ENCODE measurements at places on chromosomes 7 and 10.

DNA sequence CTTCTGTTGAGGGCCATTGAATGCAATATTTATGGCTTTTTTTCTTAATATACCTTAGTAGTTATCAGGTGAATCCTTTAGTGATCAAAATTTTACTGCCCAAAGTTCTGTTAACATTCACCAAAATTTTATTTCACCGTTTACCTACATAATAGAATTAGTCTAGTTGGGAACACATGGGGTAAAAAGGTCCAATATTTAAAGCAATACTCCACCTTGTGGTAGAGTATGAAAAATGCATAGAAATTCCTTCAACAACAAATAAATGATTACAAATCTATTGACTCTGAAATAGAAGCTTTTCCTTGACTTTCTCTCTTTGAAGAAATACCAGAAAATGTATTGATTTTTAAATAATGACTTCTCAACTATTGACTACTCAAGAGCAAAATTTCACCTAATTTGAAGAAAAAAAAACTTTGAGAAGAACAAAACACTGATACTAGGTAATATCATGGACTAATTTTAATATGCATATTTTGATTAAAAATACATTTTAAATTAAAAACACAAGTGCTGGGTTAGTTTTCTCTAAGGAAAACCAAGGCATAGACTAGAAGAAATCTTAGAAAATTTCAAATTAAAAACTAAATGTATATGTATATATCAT lies 43.3 kb downstream of the POLR1F start:
- no peak for DNase-seq
- H3K27ac ChIP-seq: no peak overlapping the region
- peaks cover 13% of the 10 kb centered on the region for H3K27me3 ChIP-seq
- peaks cover 7% of the 10 kb centered on the region for H3K4me1 ChIP-seq

- H3K4me3 ChIP-seq: no peak overlapping the region
- H3K4me1 ChIP-seq: no peaks in the 10 kb centered on the region
- H3K36me3 ChIP-seq: peaks cover 31% of the 10 kb centered on the region
- no peak overlapping the region for H3K27ac ChIP-seq
- DNase-seq: no peak
These were observed 27.5 kb downstream of the LMBR1 start for GRCh38 chr7:156865493-156865892.

GRCh38 chr10:73262105-73262730 lies 9.8 kb upstream of the MRPS16 start:
- H3K4me3 ChIP-seq: no peak overlapping the region
- peaks cover 5% of the 10 kb centered on the region for H3K36me3 ChIP-seq
- H3K4me1 ChIP-seq: peaks cover 5% of the 10 kb centered on the region
- no peak overlapping the region for H3K27ac ChIP-seq

GRCh38 chr7:99437946-99438572 lies 539 bp downstream of the PTCD1 start:
- H3K36me3 ChIP-seq: peaks cover 17% of the 10 kb centered on the region
- peak overlapping the region; percentile 95 for H3K27ac ChIP-seq
- H3K27me3 ChIP-seq: no peaks in the 10 kb centered on the region
- peaks cover 32% of the 10 kb centered on the region for H3K4me1 ChIP-seq

DNA sequence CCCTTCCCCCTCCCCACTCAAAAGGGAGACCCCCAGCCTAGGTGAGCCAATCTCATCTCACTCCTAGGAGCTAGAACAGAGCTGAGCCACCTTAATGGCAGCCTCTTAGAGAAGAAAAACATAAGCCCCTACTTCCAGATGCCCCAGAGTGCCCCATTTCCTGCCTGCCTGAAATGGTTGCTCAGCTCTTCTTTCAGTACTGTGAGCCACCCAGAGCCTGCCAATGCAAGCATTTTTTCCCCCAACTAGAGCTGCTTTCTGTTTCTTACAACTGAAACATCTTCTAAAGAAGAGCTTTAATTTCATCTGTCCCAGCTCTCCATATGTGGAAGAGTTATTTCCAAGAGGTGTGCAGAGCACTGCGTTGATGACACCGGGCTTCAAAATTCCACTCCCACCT lies 136.7 kb downstream of the PLPP4 start:
- no peaks in the 10 kb centered on the region for H3K27me3 ChIP-seq
- H3K4me3 ChIP-seq: no peak overlapping the region
- H3K36me3 ChIP-seq: no peaks in the 10 kb centered on the region
- H3K27ac ChIP-seq: no peak overlapping the region
- no peak for DNase-seq
- H3K4me1 ChIP-seq: no peaks in the 10 kb centered on the region

GRCh38 chr10:121788717-121789116 lies 139.1 kb downstream of the ATE1 start:
- peaks cover 12% of the 10 kb centered on the region for H3K36me3 ChIP-seq
- no peaks in the 10 kb centered on the region for H3K27me3 ChIP-seq
- DNase-seq: no peak
- H3K4me1 ChIP-seq: no peaks in the 10 kb centered on the region
- H3K27ac ChIP-seq: no peak overlapping the region

GRCh38 chr7:157018328-157018996 lies 8.0 kb upstream of the MNX1 start:
- no peaks in the 10 kb centered on the region for H3K36me3 ChIP-seq
- no peak for DNase-seq
- no peak overlapping the region for H3K4me3 ChIP-seq
- H3K27ac ChIP-seq: no peak overlapping the region

GRCh38 chr7:80517282-80517747 lies 5.5 kb upstream of the GNAT3 start:
- H3K27ac ChIP-seq: no peak overlapping the region
- H3K4me3 ChIP-seq: no peak overlapping the region
- no peak for DNase-seq
- no peaks in the 10 kb centered on the region for H3K36me3 ChIP-seq

DNA sequence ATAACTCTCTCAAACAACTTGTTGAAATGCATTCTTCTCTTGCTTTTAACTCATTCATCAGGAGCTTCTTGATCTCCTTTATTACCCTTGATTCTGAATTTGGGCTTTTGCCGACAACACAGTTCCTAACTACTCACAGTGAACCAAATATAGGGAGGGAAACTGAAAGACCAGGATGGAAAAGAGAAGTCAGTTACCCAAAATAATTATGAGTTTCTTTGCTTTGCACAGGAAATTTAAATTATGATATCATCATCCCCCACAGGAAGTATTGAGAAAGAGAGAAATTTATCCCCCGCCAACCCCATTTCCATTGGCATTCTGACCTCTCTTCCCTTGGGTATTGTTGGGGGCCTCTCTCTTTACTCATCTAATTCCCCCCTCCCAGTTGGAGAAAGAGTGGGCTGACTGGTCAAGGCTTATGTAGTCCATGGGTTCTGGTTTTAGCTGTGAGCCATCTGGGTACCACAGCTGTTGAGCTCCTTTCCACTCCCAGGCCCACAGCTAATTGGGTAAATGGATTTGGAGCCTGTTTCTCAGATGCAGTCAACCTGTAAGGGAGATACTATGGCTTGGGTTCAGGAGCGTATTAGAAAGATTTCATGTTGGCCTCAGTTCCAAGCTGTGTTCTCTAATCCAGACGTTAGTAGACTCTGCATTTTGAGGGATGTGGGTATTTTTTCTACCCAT lies 109.0 kb downstream of the FZD1 start:
- H3K36me3 ChIP-seq: no peaks in the 10 kb centered on the region
- no peaks in the 10 kb centered on the region for H3K4me1 ChIP-seq
- no peaks in the 10 kb centered on the region for H3K27me3 ChIP-seq
- H3K27ac ChIP-seq: no peak overlapping the region

DNA sequence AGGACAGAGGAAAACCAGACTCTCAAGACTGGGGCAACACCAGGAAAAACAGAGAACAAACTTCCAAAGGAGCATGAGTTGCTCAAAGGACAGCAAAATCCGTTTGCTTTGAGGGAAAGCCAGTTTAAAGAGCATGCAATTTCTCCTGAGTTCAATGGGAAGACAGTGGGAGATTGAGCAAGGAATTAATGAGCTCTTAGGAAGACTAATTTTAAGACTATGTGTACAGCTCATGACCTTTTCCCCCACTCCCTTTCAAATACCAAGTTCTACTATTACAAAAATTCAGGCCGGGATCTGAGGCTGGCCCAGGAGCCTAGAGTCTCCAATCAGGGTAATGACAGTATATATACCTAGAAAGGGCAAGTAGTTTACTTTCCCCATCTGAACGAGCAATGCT lies 79.2 kb downstream of the EPDR1 start:
- H3K4me3 ChIP-seq: no peak overlapping the region
- H3K27me3 ChIP-seq: no peaks in the 10 kb centered on the region
- H3K4me1 ChIP-seq: no peaks in the 10 kb centered on the region
- no peak for DNase-seq

- H3K36me3 ChIP-seq: no peaks in the 10 kb centered on the region
- H3K27me3 ChIP-seq: no peaks in the 10 kb centered on the region
These were observed 80.2 kb upstream of the GTF2IRD1 start for GRCh38 chr7:74373536-74373935.

- no peak for DNase-seq
- H3K4me1 ChIP-seq: no peaks in the 10 kb centered on the region
- H3K4me3 ChIP-seq: no peak overlapping the region
- H3K27me3 ChIP-seq: peaks cover 8% of the 10 kb centered on the region
- no peaks in the 10 kb centered on the region for H3K36me3 ChIP-seq
These were observed 34.4 kb upstream of the GRM8 start for GRCh38 chr7:127287133-127287532.

DNA sequence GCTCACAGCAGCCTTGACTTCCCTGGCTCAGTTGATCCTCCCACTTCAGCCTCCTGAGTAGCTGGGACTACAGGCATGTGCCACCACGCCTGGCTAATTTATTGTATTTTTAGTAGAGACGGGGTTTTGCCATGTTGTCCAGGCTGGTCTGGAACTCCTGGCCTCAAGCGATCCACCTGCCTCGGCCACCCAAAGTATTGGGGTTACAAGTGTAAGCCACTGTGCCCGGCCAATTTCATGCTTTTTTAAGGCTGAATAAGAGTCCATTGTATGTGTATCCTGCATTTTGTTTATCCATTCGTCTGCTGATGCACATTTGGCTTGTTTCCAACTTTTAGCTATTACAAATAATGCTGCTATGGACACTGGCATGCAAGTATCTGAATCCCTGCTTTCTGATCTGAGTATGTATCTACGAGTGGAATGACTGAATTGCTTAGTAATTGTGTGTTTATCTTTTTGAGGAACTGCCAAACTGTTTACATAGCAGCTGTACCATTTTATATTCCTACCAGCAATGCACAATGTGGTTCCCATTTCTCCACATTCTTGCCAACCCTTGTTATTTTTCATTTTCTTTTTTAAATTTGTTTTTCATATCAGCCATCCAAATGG lies 37.3 kb upstream of the TPST1 start:
- no peak for DNase-seq
- H3K36me3 ChIP-seq: no peaks in the 10 kb centered on the region
- no peaks in the 10 kb centered on the region for H3K27me3 ChIP-seq
- H3K4me3 ChIP-seq: no peak overlapping the region
- no peak overlapping the region for H3K27ac ChIP-seq
- no peaks in the 10 kb centered on the region for H3K4me1 ChIP-seq

DNA sequence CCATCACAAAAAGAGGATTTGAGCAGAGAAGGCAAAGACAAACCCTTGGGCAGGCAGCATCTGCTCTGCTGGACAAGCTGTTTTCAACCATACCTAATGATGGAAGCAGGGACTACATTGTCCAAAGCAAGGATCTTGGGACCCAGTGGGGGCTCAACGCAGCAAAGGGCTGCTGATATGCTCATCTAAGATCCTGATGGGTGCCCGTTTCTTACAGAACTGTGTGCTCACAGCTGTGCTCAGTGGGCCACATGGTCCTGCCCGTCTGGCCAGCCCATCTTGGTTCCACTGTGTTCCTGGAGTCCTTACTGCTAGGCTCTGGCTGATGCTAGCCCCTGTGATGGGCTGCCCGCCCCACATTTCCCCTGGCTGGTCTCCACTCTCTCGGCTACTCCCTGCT lies 36.1 kb downstream of the GPRIN2 start:
- DNase-seq: no peak
- no peak overlapping the region for H3K4me3 ChIP-seq
- no peak overlapping the region for H3K27ac ChIP-seq
- no peaks in the 10 kb centered on the region for H3K36me3 ChIP-seq
- H3K4me1 ChIP-seq: no peaks in the 10 kb centered on the region
- no peaks in the 10 kb centered on the region for H3K27me3 ChIP-seq

- H3K4me1 ChIP-seq: peaks cover 14% of the 10 kb centered on the region
- no peak overlapping the region for H3K4me3 ChIP-seq
- H3K27me3 ChIP-seq: no peaks in the 10 kb centered on the region
- H3K27ac ChIP-seq: no peak overlapping the region
- no peaks in the 10 kb centered on the region for H3K36me3 ChIP-seq
These were observed 67.9 kb downstream of the OAT start for GRCh38 chr10:124350806-124351205.

- no peak overlapping the region for H3K27ac ChIP-seq
- no peak overlapping the region for H3K4me3 ChIP-seq
- DNase-seq: no peak
- peaks cover 5% of the 10 kb centered on the region for H3K36me3 ChIP-seq
- no peaks in the 10 kb centered on the region for H3K27me3 ChIP-seq
These were observed 149.6 kb downstream of the ADK start for GRCh38 chr10:74300666-74301065.

- no peak overlapping the region for H3K4me3 ChIP-seq
- H3K27me3 ChIP-seq: peaks cover 5% of the 10 kb centered on the region
- H3K27ac ChIP-seq: no peak overlapping the region
These were observed 285.9 kb downstream of the DOCK4 start for GRCh38 chr7:111920329-111920728.

- H3K27ac ChIP-seq: peak overlapping the region; percentile 90
- H3K4me3 ChIP-seq: peak overlapping the region; percentile 80
- H3K36me3 ChIP-seq: peaks cover 2% of the 10 kb centered on the region
These were observed 1.3 kb upstream of the HIBADH start for GRCh38 chr7:27663989-27664331.

DNA sequence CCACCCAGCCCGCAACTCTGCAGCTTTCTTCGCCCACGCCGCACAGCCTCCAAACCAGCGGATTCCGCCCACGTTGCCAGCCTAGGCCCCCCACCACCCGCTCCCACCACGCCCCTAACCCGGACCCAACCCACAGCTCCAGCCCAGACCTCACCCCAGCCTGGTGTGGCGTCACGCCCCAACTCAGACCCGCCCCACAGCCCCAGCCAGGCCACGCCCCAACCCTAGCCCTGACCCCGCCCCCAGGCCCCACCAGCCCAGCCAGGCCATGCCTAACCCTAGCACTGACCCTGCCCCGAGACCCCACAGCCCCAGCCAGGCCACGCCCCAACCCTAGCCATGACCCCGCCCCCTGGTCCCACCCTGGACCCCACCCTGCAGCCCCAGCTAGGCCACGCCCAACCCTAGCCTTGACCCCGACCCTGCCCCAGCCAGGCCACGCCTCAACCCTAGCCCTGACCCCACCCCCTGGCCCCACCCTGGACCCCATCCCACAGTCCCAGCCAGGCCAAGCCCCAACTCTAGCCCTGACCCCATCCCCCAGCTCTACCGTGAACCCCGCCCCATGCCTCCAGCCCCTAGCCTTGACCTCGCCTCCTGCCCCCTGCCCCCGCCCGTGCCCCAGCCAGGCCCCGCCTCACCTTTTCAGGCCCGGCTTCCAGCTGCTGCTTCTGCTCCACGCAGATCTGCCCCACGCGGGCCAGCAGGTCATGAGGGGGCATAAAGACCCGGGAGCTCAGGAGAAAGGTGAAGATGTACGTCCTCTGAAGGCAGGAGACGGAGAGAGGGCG lies 64.0 kb downstream of the RASGEF1A start:
- peak overlapping the region; percentile 69 for H3K4me3 ChIP-seq
- peaks cover 9% of the 10 kb centered on the region for H3K4me1 ChIP-seq
- H3K27ac ChIP-seq: no peak overlapping the region
- DNase-seq: peak; percentile 40
